NCI-H446 treated with DMSO at 0.1 percent for 48 hours (cell line): ENCODE measurements at places on chromosomes 11 and 22.

DNA sequence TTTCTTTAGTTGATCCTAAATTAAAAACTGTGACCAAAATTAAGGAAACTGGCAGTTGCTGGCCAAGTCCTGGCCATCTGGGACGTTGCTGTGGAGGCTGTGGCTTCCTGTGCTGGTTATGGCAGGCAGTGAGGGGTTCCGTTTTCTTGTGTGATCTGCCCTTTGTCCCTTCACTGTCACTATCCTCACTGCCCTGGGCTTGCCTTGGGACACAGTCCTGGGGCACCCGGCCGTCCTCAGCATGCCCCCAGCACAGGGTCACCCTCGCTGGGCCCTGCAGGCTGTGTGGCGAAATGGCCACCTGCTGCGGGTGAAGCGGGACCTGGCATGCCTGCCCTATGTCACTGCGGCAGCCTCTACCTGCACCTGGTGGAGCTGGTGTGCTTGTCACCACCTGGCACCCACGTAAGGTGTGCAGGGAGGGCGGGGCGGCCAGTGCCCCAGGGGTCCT is 52.5 kb upstream of the SLC22A12 start:
- no peak for DNase-seq

DNA sequence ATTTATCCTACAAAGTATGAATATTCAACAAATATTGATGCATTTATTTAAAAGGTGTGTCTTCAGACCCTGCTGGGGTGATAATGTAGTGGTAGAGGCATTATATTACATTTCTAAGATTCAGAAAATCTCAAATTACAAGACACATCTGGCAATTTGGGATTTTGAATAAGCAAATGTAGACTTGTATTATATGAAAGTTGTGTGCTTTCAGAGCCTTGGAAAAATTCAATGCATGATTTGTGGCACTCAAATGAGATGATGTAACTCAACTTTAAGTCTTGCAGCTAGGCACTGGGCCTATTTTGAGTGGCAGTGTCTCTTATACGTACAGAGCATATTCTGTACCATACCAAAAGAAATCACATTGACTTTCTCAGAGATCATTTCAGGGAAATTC is 214.4 kb downstream of the ETS1 start:
- no peak for DNase-seq

- DNase-seq, result no peak
Observed at GRCh38 chr11:80718611-80719291, 1277.9 kb upstream of the TENM4 start.

- DNase-seq, result no peak
Observed at GRCh38 chr11:33957304-33957917, 65.5 kb upstream of the LMO2 start.

- DNase-seq, result no peak
Observed at GRCh38 chr11:80282643-80283042, 841.8 kb upstream of the TENM4 start.
